ENCODE measurements at places on chromosomes 2 and 18. TPM values are rescaled to one million over a fixed set of nuclear protein-coding genes. Genes with fewer than 3 reads are reported as not detected.

The SLC25A52 gene
- total RNA-seq: not detected

The PLB1 gene
- total RNA-seq: 2.6 TPM

The STPG4 gene
- not detected for total RNA-seq

The EMILIN1 gene
- total RNA-seq: 0.48 TPM

The SLC23A3 gene
- 0.82 TPM for total RNA-seq

The GPR75 gene
- 2.3 TPM for total RNA-seq

The NAT8 gene
- not detected for total RNA-seq

The CD8B2 gene
- not detected for total RNA-seq

The CFC1 gene
- total RNA-seq: 0.09 TPM

The REL gene
- 2.8 TPM for total RNA-seq

The ARL6IP6 gene
- 22.6 TPM for total RNA-seq

Measured in A549 treated with Hydrocortisone at 1 μM for 4 hours (cell line).